ENCODE measurements at places on chromosomes 3 and 15. TPM values are rescaled to one million over a fixed set of nuclear protein-coding genes. Genes with fewer than 3 reads are reported as not detected.

Gene DPPA2
- not detected for total RNA-seq

Gene PPM1L
- 78.7 TPM for total RNA-seq

Gene XCR1
- not detected for total RNA-seq

Gene PRICKLE2
- total RNA-seq, result 69.9 TPM

Gene COMMD2
- 66.7 TPM for total RNA-seq

Gene PAK6
- 23.5 TPM for total RNA-seq

Gene RHOV
- total RNA-seq, result 7.4 TPM

Gene ZBTB20
- total RNA-seq, result 61.1 TPM

Gene FETUB
- not detected for total RNA-seq

Gene DNASE1L3
- not detected for total RNA-seq

Gene C3orf49
- not detected for total RNA-seq

Gene CEP97
- 61.4 TPM for total RNA-seq
